ENCODE measurements at places on chromosomes 1 and 21. TPM values are rescaled to one million over a fixed set of nuclear protein-coding genes. Genes with fewer than 3 reads are reported as not detected.

Gene C4BPB
- not detected for total RNA-seq

Gene TMEM79
- total RNA-seq = 0.90 TPM

Gene HPCAL4
- total RNA-seq = under 0.01 TPM

Gene THEM5
- total RNA-seq = not detected

Gene KIF14
- total RNA-seq = 2.8 TPM

Gene WNT3A
- not detected for total RNA-seq

Gene FAM131C
- total RNA-seq = not detected

Gene PBX1
- 22.2 TPM for total RNA-seq

Gene MARK1
- 0.16 TPM for total RNA-seq

Gene OR2T29
- total RNA-seq = not detected

Gene TRIM17
- not detected for total RNA-seq

Gene C1orf94
- not detected for total RNA-seq

Gene LYPD8
- not detected for total RNA-seq

Gene LRRC71
- total RNA-seq = not detected

Gene TXNIP
- 306 TPM for total RNA-seq

Gene CASQ2
- total RNA-seq = not detected

Gene KRTAP21-2
- not detected for total RNA-seq

Gene RAB13
- total RNA-seq = 54.3 TPM

Gene CCDC17
- total RNA-seq = 0.32 TPM
